ENCODE measurements at places on chromosomes 3 and 15. TPM values are rescaled to one million over a fixed set of nuclear protein-coding genes. Genes with fewer than 3 reads are reported as not detected.

ARNT2 gene
- total RNA-seq, result 1.0 TPM

LAMB2 gene
- 112 TPM for total RNA-seq

BFSP2 gene
- not detected for total RNA-seq

IREB2 gene
- total RNA-seq, result 13.7 TPM

PFKFB4 gene
- total RNA-seq, result 24.5 TPM

RAD18 gene
- total RNA-seq, result 20.0 TPM

EIF5A2 gene
- total RNA-seq, result 5.4 TPM

ALPK3 gene
- 0.28 TPM for total RNA-seq

EFHB gene
- 0.35 TPM for total RNA-seq

XCR1 gene
- total RNA-seq, result not detected

TSEN2 gene
- 8.7 TPM for total RNA-seq

PRSS50 gene
- total RNA-seq, result not detected

PDCD10 gene
- 72.1 TPM for total RNA-seq

TIGIT gene
- not detected for total RNA-seq

STARD9 gene
- total RNA-seq, result 1.3 TPM
